Stimulated activated CD4-positive, alpha-beta T cell treated with anti-CD3 and anti-CD28 coated beads, Interleukin-4, amount 100 ng/mL, for 48 hours (primary cell): ENCODE measurements at places on chromosomes 2 and 18.

- no peak for DNase-seq
These were observed 283.1 kb downstream of the RAD51AP2 start for GRCh38 chr2:17235167-17235566.

DNA sequence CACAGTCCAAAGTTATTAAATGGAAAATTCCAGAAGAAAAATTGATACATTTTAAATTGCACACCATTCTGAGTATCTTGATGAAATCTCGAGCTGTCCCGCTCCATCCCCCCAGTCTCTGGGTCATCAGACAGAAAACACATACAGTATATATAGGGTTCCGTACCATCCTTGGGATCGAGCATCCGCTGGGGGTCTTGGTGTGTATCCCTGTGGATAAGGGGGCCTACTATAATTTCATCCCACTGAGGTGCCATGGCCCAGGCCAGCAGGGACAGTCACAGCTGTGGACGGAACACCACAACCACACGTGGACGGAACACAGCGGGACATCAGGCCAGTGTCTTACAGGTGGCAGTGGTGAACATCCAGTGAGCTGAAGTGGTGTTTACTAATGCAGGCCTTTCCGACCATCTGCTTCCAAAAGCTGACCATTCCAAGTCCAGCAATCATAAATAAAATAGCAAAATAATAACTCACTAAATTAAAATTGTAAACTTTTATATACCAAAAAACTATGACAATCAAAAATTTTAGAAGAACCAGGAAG is 14.0 kb downstream of the TWIST2 start:
- no peak for DNase-seq

DNA sequence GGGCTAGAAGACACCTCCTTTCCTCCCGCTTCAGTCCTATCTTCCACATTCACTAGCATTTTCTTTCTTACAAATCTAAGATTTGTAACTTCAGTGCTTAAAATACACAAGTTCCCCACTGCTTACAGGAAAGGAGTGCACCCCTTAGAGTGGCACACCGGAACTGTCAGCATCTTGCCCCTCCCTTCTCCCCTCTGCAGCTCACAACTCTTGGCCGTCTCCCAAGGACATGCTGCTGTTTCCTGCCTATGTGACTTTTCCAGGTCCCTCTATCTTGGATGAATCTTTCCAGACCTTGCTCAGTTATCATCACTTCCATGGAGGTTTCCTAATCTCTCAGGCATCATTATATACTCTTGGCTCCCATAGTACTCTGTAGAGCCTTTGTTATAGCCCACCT is 334.8 kb downstream of the CELF4 start:
- no peak for DNase-seq

- no peak for DNase-seq
These were observed 8.7 kb upstream of the ADGRF3 start for GRCh38 chr2:26355038-26355995.

DNA sequence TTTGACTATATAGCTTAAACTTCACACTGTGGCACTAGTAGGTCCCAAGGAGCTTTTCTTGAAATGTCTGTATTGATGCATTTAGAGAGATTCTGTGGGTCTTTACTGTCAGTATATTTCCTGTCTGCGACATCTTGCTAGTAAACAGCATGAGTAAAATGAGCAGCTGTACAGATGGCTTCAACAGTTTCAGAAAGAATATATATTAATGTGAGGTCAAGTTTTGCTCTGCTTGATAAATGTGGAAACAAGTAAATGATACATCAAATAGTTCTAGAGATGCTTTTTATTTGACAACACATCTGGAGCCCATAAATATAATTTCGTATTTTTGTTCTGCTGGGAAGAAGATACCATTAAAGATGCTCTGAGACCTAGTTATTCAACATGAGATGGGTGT is 310.9 kb upstream of the COL3A1 start:
- DNase-seq: no peak
